COR-L47 (cell line): ENCODE measurements at places on chromosomes 4 and X.

DNA sequence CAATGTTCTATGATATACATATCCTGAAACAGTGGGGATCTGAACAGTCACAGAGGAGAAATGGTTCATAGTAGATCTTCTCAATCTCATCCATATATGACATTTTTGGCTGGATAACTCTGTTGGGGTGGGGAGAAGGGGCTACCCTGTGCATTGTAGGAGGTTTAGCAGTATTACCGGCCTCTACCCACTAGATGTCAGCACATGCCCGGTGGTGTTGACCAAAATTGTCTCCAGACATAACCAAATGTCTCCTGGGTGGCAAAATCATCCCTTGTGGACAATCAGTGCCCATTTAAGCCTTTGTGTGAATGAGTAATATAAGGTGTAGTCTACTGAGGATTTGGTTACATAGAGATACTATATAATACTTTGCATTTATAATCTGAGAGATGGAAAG lies 89.9 kb downstream of the PLS3 start:
- peak; percentile 47 for DNase-seq

- no peak for DNase-seq
Observed at GRCh38 chrX:103101299-103102042, 8.5 kb upstream of the NXF3 start.

DNA sequence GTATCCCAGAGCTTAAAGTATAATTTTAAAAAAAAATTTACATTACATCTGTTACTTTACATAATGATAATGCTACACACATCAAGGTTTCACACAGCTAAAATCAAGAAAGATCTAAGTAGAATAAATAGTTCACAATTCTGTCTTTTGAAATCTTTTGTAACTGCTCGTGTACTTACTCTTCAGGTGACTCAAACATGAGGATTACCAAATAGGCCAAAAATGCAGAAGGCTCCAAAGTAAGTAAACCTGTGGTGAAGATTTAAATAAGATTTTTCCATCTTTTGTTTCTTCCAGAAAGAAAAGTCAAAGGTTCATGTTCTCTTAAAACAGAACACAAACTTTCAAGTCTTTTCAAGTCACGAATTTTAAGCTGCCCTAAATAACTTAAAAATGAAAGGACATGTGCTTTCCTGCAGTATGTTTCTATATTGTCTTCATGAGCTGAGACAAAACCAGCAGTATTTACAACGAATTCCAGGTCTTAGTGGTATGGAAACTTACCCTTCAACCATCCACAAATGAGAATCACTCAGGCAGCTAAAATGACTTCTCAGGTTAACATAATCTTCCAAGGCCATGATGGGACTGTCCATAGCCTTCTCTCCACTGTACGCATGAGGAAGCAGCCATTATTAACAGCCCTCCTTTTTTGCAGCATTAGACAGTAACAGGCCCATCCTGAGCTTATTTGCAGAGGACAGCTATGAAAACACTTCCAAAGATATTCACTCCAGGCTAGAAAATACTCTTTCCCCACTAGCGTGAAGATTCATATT lies 172.8 kb upstream of the EDNRA start:
- no peak for DNase-seq

GRCh38 chr4:48369248-48369647 lies 27.9 kb downstream of the SLAIN2 start:
- DNase-seq, result no peak

DNA sequence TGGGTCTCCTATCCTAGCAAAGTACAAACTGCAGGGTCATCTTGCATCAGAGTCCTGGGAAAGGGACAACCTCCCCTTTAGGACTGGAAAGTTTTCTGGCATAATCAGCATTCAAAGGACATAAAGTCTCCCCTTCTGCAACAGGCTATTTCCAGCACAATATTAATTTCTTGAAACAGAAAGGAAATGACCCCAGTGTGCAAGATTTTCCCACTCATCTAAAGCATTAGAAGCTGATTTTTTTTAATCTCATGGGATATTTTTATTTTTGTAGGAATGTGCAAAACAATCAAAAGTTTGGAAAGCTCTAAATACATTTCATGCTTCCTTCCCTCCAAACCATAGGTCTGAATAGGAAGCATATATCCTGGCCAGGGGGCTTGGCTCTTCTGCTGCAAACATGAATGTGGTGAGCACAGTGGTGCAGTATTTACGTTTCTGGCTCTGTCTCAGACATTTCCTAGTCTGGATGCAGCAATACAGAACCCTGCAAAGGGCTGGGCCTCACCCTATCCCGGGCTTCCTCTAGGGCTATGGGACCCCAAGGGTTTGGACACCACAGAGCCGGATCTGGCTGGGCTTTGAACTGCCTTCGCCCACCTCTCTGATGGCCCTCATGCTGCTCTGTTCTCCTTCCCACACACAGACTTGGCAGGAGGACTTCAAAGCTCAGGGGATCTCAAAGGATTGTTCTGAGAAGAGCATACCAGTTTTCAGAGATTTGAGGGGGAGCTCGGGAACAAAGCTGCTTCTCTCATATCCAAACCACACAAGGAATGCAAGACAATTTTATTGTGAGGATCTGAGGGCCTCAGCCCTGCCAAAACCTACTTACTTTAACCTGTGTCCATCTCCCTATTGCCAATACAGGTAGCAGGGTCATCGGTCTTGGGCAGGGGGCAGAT lies 64.9 kb downstream of the POLR2B start:
- DNase-seq, result no peak

DNA sequence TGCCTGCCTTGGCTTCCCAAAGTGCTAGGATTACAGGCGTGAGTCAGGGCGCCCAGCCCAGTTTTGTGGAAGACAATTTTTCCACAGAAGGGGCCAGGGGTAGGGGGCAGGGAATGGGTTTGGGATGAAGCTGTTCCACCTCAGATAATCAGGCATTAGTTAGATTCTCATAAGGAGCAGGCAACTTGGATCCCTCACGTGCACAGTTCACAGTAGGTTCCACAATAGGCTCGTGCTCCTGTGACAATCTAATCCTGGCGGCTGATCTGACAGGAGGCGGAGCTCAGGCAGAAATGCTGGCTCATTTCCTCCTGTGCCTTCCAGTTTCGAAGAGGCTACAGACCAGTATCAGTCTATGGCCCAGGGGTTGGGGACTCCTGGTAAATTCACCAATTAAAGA lies 491.6 kb upstream of the AADAT start:
- DNase-seq, result no peak

GRCh38 chrX:25810202-25810601 lies 327.9 kb upstream of the MAGEB18 start:
- no peak for DNase-seq

GRCh38 chr4:94480362-94480951 lies 28.7 kb downstream of the PDLIM5 start:
- no peak for DNase-seq

- DNase-seq, result no peak
Observed at GRCh38 chr4:6676722-6677558, 16.7 kb upstream of the S100P start.

DNA sequence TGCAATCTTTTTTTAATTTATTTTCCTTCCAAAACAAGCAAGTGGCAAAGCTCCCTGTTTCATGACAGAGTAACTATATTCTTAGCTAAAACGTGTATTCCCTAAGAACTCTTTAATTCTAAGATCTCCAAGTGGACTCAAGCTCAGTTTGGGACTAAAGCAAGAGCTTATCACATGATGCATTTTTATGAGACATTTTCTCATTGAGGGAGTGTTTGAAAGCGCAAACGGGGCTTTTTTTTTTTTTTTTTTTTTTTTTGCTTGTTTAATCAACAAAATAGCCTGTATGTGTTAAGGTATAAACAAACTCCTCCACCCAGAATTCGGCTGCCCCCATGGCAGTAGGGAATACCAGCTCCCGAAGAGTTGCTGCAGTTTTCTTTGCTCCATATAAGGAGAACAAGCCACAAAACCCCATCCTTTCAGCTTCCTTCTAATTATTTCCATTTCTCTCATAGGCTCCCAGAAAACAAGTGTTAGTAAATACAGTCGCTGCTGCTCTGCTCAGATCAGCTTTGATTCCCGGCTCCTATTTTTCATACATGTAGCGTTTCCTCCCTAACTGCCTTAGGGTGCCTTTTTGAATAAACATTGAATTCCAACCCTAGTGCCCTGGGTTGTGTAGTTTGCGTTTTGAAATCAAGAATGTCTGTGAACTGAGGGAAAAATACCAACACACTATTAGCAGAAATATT lies 669 bp upstream of the PPARGC1A start:
- no peak for DNase-seq

GRCh38 chr4:60201052-60201673 lies 999.0 kb upstream of the ADGRL3 start:
- DNase-seq, result peak; percentile 58

GRCh38 chr4:96262057-96262456 lies 422.2 kb downstream of the PDHA2 start:
- DNase-seq, result no peak

DNA sequence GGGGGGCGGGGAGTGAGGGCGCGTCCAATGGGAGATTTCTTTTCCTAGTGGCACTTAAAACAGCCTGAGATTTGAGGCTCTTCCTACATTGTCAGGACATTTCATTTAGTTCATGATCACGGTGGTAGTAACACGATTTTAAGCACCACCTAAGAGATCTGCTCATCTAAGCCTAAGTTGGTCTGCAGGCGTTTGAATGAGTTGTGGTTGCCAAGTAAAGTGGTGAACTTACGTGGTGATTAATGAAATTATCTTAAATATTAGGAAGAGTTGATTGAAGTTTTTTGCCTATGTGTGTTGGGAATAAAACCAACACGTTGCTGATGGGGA lies 1.1 kb downstream of the HTT start:
- no peak for DNase-seq

- DNase-seq, result no peak
Observed at GRCh38 chrX:132426695-132427281, 62.0 kb downstream of the MBNL3 start.

DNA sequence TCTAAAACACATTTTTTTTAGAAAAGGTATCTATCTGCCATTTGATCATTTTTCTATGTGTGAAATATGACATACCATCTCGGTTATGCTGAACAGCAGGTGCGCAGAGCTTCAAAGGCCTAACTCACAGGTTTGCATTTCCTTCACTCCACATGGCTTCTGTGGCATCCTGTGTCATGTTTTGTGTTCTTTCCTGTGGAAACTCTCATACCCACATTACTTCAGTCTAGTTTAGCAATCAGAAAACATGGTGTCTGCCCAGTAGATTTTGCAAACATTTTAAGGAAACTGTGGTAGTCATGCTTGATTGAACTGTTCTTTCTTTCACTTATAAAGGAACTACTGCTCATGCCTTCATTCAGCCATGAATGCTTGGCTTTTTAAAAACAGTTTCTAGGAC lies 11.3 kb upstream of the ARAP2 start:
- no peak for DNase-seq

DNA sequence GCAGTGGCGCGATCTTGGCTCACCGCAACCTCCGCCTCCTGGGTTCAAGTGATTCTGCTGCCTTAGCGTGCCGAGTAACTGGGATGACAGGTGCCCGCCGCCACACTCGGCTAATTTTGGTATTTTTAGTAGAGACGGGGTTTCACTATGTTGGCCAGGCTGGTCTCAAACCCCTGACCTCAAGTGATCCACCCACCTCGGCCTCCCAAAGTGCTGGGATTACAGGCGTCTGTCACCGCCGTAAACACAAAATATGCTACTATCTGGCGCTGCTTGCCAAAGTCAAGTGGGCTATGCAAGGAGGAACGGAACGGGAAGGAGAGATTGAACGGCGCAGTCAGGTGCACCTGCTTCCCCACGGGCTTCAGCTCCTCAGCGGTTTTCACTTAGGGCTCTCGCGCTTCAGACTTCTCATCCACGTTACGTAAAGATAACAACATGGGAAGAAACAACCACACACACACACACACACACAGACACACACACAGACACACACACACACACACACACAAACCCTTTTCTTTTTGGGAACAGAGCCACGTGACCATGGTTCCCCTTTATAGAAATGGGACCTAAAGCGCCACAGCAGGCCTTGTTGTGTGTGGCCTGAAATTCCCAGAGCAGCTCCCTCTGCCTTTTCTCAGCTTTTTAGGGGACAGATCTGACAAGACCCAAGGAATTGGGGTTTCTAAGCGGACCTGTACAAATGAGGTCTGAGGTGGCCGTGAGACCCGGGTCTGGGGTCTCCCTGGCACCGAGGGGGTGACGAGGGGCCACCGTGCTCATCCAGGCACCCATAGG lies 1.5 kb downstream of the P2RY8 start:
- no peak for DNase-seq

- no peak for DNase-seq
Observed at GRCh38 chr4:73379946-73380345, 24.1 kb upstream of the ALB start.

GRCh38 chrX:2451501-2452316 lies 49.1 kb downstream of the DHRSX start:
- no peak for DNase-seq

DNA sequence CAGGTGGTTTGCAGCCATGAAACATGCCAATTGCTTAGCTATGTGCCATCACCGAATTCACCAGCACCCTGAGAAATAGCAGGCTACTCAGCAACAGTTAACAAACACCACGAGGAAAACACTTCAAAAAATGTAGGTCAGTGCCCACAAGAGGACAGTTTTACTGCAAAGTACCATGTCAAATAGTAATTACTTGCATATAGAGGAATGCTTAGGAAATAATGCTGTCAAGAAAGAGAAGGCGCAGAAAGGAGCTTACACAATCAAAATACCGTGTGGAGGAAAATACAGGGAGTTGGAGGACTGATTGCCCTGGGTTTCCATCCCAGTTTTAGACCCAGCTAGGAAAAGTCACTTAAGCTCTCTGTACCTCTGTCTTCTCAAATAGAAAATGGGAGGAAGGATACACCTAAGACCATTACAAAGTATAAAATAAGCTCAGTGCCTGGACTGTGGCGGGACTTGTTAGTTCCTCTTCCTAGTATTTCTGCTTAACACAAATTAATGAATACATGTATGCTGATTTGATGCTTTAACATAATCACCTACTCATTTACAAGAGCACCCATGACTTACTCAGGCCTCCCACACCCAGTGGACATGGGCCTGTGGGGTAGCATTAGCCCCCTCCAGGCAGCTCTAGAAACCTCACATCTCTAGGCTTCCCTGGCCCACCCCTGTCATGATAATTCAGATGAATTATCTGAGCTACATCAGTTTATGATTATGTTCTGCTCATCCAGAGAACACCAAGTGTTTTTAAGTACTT lies 44.5 kb upstream of the IL21 start:
- DNase-seq, result no peak

DNA sequence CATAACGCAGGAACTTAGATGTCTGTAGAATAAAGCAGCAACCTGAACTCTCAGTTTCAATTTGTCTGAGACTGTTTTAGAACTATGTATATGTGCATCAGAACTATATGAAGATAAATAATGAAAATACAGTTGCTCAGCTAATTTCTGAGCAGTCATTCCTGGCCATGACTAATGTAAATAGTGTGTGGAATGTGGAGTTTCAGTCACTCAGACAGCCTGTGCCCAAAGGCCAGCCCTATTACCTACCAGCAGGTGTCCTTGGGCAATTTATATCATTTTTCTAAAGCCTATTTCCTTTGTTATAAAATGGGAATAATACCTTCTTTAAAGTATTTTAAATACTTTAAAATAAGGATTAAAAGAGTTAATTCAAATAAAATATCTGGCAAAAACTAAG lies 56.0 kb upstream of the RELL1 start:
- DNase-seq, result no peak
